Renal pelvis (tissue), 12 donors: ENCODE measurements at places on chromosomes 5 and 9. TPM values are rescaled to one million over a fixed set of nuclear protein-coding genes. Genes with fewer than 3 reads are reported as not detected.

Gene IL7R
- 0.78 TPM for polyA plus RNA-seq

Gene PHYHD1
- polyA plus RNA-seq = 69.0 TPM

Gene CDKN2B
- polyA plus RNA-seq = 0.40 TPM

Gene PDZD2
- 16.3 TPM for polyA plus RNA-seq

Gene ANKRD31
- polyA plus RNA-seq = 0.46 TPM

Gene ZNF169
- polyA plus RNA-seq = 4.8 TPM

Gene RELL2
- polyA plus RNA-seq = 1.2 TPM

Gene DOK3
- 7.1 TPM for polyA plus RNA-seq

Gene LCN1
- polyA plus RNA-seq = not detected

Gene SPINK13
- polyA plus RNA-seq = 0.91 TPM
